ENCODE measurements at places on chromosomes 11 and 22. TPM values are rescaled to one million over a fixed set of nuclear protein-coding genes. Genes with fewer than 3 reads are reported as not detected.

EIF3L gene
- 452 TPM for total RNA-seq

HEPN1 gene
- not detected for total RNA-seq

PYGM gene
- total RNA-seq = 0.73 TPM

DDX25 gene
- not detected for total RNA-seq

GALNT18 gene
- 42.5 TPM for total RNA-seq

GRCh38 chr11:122784325-122784955, 53.9 kb upstream of the CRTAM start:
- H3K27ac ChIP-seq = peak overlapping the region; percentile 83
- DNase-seq = no peak
- peaks cover 10% of the 10 kb centered on the region for H3K36me3 ChIP-seq
- no peaks in the 10 kb centered on the region for H3K27me3 ChIP-seq

- peak overlapping the region; percentile 99 for H3K27ac ChIP-seq
- DNase-seq = peak; percentile 89
- peaks cover 32% of the 10 kb centered on the region for H3K36me3 ChIP-seq
- no peaks in the 10 kb centered on the region for H3K27me3 ChIP-seq
Measured at GRCh38 chr11:57324154-57324885, 432 bp downstream of the TNKS1BP1 start.

- peaks cover 10% of the 10 kb centered on the region for H3K36me3 ChIP-seq
- peaks cover 30% of the 10 kb centered on the region for H3K4me1 ChIP-seq
- no peak overlapping the region for H3K27ac ChIP-seq
- H3K4me3 ChIP-seq = peak overlapping the region; percentile 95
Measured at GRCh38 chr11:78140392-78141077, 1.1 kb upstream of the ALG8 start.

DNA sequence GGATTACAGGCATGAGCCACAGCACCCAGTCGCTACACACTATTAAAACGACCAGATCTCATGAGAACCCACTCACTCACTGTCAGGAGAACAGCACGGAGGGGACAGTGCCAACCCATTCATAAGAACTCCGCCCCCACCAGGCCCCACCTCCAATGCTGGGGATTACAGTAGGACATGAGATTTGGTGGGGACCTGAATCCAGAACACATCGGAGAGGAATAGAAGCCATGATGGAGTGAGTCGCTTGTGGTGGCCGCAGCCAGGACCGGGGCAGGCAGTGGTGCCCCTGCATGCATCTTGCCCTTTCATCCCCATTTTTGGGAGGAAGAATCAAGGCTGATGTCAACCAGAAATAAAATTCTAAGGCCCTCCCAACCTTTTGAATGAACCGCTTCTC, 8.7 kb downstream of the NADSYN1 start:
- H3K4me1 ChIP-seq = no peaks in the 10 kb centered on the region
- H3K27ac ChIP-seq = no peak overlapping the region

- peaks cover 47% of the 10 kb centered on the region for H3K4me1 ChIP-seq
Measured at GRCh38 chr11:66111158-66111557, 41.1 kb downstream of the PACS1 start.

DNA sequence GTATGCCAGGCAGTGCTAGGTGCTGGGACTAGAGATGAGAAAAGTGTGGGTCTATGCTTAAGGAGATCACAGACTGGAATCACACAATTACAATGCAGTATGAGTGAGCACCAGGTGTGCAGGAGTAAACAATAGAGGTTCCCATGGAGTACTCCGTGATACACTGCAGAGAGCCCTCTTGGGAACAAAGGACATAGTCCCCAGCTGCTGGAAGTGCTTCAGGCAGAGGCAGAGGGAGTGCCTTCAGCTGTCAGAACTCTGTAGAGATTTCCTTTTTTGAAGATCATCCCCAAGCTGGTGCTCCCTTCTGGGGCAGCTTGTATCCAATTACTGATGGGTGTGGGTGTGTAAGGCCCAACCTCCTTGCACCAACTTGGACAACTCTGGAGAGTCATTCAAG, 143.5 kb upstream of the PLET1 start:
- H3K27ac ChIP-seq = no peak overlapping the region
- H3K4me3 ChIP-seq = no peak overlapping the region
- H3K4me1 ChIP-seq = no peaks in the 10 kb centered on the region

DNA sequence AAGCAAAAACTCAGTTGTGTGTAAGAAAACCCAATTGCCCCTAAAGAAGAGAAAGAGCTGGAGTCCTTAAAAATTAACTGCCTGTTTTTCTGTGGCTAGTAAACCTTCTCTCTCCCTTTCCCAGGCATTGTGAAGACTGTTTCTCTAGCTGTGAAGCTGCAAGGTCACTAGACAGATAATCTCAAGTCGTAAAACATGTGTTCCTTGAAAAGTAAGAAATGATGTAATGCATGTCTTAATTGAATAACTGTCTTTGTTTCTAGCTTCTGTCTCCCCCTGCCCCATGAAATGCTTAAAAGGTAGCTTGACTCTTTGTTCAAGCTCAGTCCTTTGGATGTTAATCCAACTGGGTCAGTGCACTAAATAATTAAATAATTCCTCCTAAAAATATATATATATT, 29.5 kb upstream of the FAM181B start:
- no peaks in the 10 kb centered on the region for H3K27me3 ChIP-seq
- DNase-seq = no peak
- H3K27ac ChIP-seq = no peak overlapping the region
- no peak overlapping the region for H3K4me3 ChIP-seq

- H3K27me3 ChIP-seq = no peaks in the 10 kb centered on the region
- no peak for DNase-seq
- H3K4me3 ChIP-seq = no peak overlapping the region
- H3K36me3 ChIP-seq = no peaks in the 10 kb centered on the region
Measured at GRCh38 chr11:127385071-127385470, 384.5 kb upstream of the KIRREL3 start.

GRCh38 chr11:12272821-12273617, 104.4 kb upstream of the PARVA start:
- H3K36me3 ChIP-seq = peaks cover 2% of the 10 kb centered on the region
- H3K4me1 ChIP-seq = peaks cover 52% of the 10 kb centered on the region
- H3K27me3 ChIP-seq = no peaks in the 10 kb centered on the region
- no peak overlapping the region for H3K4me3 ChIP-seq
- no peak for DNase-seq

GRCh38 chr11:131354251-131354701, 16.1 kb upstream of the NTM start:
- H3K27me3 ChIP-seq = no peaks in the 10 kb centered on the region
- H3K27ac ChIP-seq = no peak overlapping the region
- H3K4me3 ChIP-seq = no peak overlapping the region
- no peaks in the 10 kb centered on the region for H3K36me3 ChIP-seq
- no peaks in the 10 kb centered on the region for H3K4me1 ChIP-seq

- no peaks in the 10 kb centered on the region for H3K27me3 ChIP-seq
- no peak overlapping the region for H3K27ac ChIP-seq
- no peak for DNase-seq
- H3K4me3 ChIP-seq = no peak overlapping the region
- H3K36me3 ChIP-seq = peaks cover 24% of the 10 kb centered on the region
Measured at GRCh38 chr11:44203270-44204043, 106.5 kb downstream of the ALX4 start.

- H3K36me3 ChIP-seq = peaks cover 15% of the 10 kb centered on the region
- DNase-seq = no peak
- H3K27me3 ChIP-seq = no peaks in the 10 kb centered on the region
Measured at GRCh38 chr11:58562375-58562800, 13.3 kb downstream of the LPXN start.

GRCh38 chr11:74299015-74299414, 12.4 kb downstream of the P4HA3 start:
- H3K4me1 ChIP-seq = no peaks in the 10 kb centered on the region
- H3K27ac ChIP-seq = no peak overlapping the region
- H3K36me3 ChIP-seq = peaks cover 4% of the 10 kb centered on the region

- no peak overlapping the region for H3K27ac ChIP-seq
- no peaks in the 10 kb centered on the region for H3K27me3 ChIP-seq
- no peaks in the 10 kb centered on the region for H3K4me1 ChIP-seq
Measured at GRCh38 chr22:20106205-20106848, 9.6 kb upstream of the RANBP1 start.

DNA sequence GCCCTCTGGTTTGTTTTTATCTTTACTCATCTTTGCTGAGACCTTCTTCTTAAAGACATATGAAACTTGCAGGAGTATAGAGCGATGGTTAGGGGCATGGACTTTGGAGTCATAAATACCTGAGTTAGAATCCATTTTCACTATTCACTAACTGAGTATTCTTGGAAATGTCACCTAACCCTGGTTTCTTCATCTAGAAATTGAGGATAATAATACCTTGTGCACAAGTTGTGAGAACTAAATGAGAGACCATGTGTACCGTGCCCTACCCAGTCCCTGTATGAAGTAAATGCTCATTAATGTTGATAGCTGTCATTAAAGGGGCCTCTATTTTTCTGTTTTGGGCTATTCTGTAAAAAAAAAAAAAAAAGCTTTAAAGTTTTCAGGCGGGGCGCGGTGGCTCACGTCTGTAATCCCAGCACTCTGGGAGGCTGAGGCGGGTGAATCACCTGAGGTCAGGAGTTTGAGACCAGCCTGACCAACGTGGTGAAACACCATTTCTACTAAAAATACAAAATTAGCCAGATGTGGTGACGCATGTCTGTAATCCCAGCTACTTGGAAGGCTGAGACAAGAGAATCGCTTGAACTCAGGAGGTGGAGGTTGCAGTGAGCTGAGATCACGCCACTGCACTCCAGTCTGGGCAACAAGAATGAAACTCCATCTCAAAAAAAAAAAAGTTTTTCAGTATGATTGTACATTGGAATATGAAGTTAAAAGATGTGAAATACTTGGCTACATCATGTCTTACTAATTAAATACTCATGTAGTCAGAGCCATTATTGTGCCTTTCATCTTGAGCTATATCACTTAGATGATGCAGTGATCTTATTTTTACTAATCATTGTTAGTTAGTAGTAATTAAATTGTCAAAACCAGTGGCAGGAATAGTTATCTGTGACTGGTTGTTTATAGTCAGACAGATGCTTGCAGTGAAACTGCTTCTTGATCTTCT, 95.0 kb downstream of the AMOTL1 start:
- no peaks in the 10 kb centered on the region for H3K27me3 ChIP-seq
- H3K4me1 ChIP-seq = peaks cover 2% of the 10 kb centered on the region
- H3K36me3 ChIP-seq = peaks cover 60% of the 10 kb centered on the region

DNA sequence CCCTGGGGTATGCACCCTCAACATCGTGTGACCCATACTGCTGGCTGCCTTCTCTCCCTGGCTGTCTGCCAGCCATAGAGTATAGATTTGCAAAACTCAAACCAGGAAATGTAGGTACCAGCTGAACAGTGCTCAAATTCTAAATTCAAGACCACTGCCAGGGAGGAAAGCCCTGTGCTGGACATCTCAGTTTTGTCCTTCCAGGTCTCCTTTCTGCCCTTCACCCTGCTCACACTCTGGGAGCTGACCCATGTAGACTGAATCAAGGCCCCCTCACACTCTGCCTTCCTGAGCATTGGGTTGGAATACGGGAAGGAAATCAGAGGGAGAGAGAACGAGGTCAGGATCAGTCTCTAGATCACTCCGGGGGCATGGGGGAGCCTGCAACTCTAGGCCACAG, 12.4 kb upstream of the DRD2 start:
- H3K27me3 ChIP-seq = peaks cover 9% of the 10 kb centered on the region
- no peak overlapping the region for H3K27ac ChIP-seq
- no peaks in the 10 kb centered on the region for H3K4me1 ChIP-seq
- no peak overlapping the region for H3K4me3 ChIP-seq
- DNase-seq = no peak

GRCh38 chr11:26946257-26946716, 47.6 kb upstream of the FIBIN start:
- DNase-seq = no peak
- peaks cover 73% of the 10 kb centered on the region for H3K4me1 ChIP-seq
- H3K27me3 ChIP-seq = no peaks in the 10 kb centered on the region
- H3K4me3 ChIP-seq = no peak overlapping the region
- H3K27ac ChIP-seq = peak overlapping the region; percentile 94

DNA sequence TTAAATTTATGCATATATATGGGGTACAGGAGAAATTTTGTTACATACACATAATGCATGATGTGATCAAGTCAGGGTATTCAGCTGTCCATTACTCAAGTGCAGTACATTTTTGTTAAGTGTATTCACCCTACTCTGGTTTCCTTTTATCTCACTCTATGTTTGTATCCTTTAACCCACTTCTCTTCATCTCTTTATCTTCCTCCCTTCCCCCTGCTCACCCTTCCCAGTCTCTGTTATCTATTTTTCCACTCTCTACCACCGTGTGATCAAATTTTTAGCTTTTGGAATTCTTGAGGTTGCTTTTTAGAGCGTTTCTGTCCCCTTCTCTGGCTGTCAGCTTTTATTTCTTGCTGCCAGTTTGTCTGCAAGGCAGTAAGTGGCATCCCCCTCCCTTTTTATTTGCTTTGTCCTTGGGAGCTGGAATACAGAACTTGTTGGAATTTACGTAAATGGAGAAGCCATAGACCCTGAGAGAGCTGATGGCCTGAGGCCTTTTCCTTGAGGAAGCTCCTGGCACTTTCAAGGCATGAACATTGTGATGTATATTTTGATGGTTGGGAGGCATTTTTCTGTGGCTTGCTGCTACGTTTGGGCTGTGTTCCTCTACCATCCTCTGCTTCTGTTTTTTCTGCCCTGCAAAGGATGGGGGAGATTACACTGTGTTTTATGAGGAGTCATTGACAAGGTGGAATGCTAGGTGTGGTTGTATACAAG, 148.6 kb downstream of the LDLRAD3 start:
- no peak overlapping the region for H3K4me3 ChIP-seq
- H3K36me3 ChIP-seq = peaks cover 34% of the 10 kb centered on the region
- DNase-seq = no peak

GRCh38 chr22:19514831-19515565, 9.2 kb downstream of the CLDN5 start:
- no peaks in the 10 kb centered on the region for H3K27me3 ChIP-seq
- H3K27ac ChIP-seq = no peak overlapping the region
- H3K4me1 ChIP-seq = no peaks in the 10 kb centered on the region
- DNase-seq = no peak

GRCh38 chr11:118545533-118545932, 14.5 kb downstream of the TMEM25 start:
- peaks cover 8% of the 10 kb centered on the region for H3K4me1 ChIP-seq
- DNase-seq = no peak
- no peak overlapping the region for H3K4me3 ChIP-seq
- no peaks in the 10 kb centered on the region for H3K27me3 ChIP-seq
- no peak overlapping the region for H3K27ac ChIP-seq

DNA sequence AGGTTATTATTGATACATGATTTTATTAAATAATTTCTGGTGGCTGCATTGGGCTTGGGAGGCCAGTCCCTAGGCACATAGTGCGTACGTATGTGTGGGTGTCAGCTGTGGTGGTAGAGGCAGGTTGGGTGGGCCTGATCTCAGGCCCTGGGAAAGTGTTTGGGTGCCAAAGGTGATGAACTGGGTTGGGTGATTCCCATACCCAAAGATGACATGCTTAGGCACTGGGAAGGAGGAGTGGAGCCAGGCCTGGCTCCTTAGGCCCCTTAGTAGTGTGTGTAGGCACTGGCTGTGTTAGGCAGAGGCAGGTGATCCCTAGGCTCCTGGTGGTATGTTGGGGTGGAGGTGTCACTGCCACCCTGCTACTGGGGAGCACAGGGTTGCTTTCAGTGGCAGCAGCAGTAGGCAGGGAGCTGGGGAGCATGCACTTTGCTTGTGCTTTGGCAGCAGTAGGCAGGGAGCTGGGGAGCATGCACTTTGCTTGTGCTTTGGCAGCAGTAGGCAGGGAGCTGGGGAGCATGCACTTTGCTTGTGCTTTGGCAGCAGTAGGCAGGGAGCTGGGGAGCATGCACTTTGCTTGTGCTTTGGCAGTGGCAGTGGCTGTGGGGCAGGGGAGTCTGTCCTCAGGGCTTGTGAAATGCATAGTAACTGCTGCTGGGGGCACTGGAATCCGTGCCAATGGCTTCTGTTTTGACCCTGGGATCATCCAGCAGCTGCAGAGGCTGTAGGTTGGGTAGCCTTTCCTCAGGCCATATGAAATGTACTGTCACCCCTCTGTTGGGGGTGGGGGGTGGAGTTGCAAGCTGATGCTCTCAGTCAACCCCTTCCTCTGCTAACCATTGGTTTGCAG, 84.4 kb downstream of the RRM1 start:
- H3K27me3 ChIP-seq = peaks cover 4% of the 10 kb centered on the region
- H3K4me3 ChIP-seq = no peak overlapping the region
- DNase-seq = no peak
- H3K4me1 ChIP-seq = peaks cover 4% of the 10 kb centered on the region
- H3K27ac ChIP-seq = no peak overlapping the region

Measured in osteocyte (in vitro differentiated cells).